SK-N-SH (cell line): ENCODE measurements at places on chromosomes 4 and X.

GRCh38 chr4:101346351-101347266 is 717 bp downstream of the PPP3CA start:
- H3K36me3 ChIP-seq: peaks cover 4% of the 10 kb centered on the region
- H3K27ac ChIP-seq: peak overlapping the region; percentile 91
- peak overlapping the region; percentile 99 for H3K4me3 ChIP-seq
- peak; percentile 68 for DNase-seq
- peaks cover 23% of the 10 kb centered on the region for H3K4me1 ChIP-seq

GRCh38 chrX:123920105-123920785 is 41.3 kb upstream of the STAG2 start:
- peak overlapping the region; percentile 27 for H3K27ac ChIP-seq
- no peaks in the 10 kb centered on the region for H3K4me1 ChIP-seq
- H3K4me3 ChIP-seq: no peak overlapping the region
- H3K27me3 ChIP-seq: no peaks in the 10 kb centered on the region; the same call in 1 of the 2 replicates

DNA sequence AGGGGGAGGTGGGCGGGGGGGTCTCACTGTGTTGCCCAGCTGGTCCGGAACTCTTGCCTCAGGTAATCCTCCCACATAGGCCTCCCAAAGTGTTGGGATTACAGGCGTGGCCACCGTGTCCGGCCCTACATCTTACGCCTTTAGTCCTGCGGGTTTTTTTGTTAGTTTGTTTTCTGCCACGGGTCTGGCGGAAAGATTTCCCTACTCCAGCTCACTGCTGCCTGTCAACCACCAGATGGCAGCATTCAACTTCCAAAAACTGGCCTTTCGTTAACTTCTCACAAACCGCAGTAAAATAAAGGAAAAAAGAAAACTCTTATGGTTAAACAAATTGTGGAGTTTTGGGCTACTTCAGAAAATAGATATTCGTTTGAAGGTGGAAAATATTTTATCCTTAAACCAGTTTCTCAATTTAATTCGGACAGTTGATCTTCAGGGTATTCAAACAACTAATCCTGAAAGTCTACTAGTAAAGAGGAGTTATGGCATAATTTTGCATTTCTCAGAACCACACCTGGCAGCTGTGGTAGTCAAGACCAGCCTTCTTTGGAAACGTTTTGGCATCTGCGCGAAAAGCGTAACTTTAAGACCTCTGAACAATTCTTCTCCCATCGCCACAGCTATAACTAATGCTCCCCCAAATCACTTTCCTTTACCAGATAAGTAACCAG is 41.1 kb downstream of the LUZP4 start:
- peaks cover 4% of the 10 kb centered on the region; the same call in 1 of the 2 replicates for H3K27me3 ChIP-seq
- H3K36me3 ChIP-seq: no peaks in the 10 kb centered on the region
- peak; percentile 67 for DNase-seq
- H3K4me1 ChIP-seq: no peaks in the 10 kb centered on the region

DNA sequence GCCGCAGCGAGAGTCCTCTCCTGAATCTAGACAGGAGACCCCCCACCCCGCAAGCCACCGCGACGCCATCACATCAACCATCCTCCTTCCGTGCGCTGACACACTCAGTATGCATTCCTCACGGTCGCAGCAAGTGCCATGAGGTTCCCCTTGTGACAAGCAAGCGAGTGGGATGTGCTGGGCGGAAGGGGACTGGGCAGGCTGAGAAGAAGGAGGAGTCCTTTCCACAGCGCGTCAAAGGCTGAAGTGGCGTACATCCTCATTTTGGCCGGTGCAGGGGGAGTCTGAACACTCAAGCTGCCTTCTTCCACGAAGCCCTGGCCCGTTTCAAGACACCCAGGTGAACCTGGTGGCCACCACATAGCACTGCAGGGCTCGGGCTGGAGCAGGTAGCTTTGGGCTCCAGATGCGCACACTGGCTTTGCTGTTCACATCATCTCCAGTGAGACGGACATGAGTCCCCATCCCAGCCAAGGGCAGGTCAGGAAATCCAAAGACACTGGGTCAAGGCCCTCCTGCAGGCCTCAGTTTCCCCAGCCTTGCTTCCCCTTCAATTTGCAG is 30.4 kb downstream of the CCNQ start:
- H3K36me3 ChIP-seq: no peaks in the 10 kb centered on the region
- peaks cover 53% of the 10 kb centered on the region for H3K27me3 ChIP-seq
- H3K27ac ChIP-seq: no peak overlapping the region
- no peaks in the 10 kb centered on the region for H3K4me1 ChIP-seq
- no peak for DNase-seq

DNA sequence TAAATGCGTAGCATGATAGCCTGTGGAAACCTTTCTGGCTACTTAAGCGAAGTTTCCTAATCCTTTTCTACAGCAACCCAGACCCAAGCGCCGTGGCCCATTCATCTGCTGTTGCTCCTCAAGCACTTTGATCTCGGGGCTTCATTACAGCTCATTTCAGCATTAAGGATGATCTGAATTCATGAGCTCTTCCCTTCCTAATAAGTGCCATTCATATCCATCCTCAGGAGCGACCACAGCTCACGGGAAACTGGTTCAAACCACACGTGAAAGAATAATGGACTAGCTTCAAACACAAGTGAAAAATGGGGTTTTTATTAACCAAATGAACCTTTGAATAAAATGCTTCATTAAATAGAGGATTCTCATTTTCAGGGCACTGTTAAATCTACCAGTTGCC is 202.6 kb upstream of the LEF1 start:
- no peak for DNase-seq
- no peaks in the 10 kb centered on the region for H3K36me3 ChIP-seq
- no peak overlapping the region for H3K27ac ChIP-seq
- H3K27me3 ChIP-seq: peaks cover 60% of the 10 kb centered on the region

DNA sequence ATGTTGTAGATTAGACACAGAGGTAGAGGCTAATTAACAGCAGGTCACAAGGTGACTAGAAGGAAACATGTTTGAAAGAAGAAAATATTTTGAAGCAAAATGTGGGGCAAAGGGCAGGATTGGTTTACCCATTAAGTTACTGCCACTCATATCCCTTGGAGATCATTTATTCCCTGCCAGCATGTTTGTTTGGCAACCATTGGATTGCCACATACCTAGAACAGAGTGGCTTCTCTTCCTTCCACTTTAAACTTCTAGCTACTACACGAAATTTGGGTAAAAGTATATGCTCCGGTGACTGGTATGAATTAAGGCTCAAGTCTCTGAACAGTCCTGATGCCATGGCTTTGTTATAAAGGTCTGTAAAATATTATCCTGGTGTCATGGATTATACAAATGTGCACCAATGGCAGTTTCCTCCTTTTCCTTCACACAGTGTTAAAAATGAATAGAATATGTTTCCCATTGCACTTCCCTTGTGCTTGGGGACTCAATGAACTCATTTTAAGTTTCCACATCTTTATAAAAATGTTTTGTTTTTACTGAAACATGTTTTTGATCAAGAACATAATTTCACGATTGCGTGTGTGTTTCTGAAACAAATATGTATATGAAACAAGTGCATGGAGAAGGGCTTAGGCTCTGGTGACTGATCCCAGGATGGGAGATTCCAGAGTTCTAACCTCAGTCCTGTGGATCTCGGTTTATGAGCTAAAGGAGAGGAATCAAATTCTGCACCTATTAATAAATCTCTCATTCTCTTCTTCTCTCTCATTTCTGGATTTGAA is 12.3 kb downstream of the BMP3 start:
- no peaks in the 10 kb centered on the region for H3K4me1 ChIP-seq
- no peak for DNase-seq
- no peak overlapping the region for H3K4me3 ChIP-seq
- no peaks in the 10 kb centered on the region for H3K36me3 ChIP-seq

- DNase-seq: no peak
- H3K4me3 ChIP-seq: no peak overlapping the region
These were observed 56.9 kb downstream of the METTL14 start for GRCh38 chr4:118742050-118742449.

DNA sequence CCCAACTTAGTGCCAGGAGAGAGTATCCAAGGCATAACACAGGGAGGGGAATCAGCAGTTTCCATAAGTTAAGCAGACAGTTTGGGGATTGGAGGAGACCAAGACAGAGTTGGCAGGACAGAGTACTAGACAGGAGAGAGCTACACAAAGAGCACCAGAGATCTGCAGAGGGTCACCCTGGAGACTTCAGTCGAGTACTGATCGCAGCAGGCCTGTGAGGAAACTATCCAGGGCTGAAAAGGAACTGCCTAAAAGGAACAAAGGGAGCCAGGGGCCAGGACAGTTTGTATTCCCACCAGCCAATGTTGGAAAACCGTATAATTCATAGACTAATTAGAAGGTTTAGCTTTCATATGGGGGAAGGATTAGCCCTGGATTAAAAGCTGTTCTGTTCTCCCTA is 80.6 kb upstream of the ENPP6 start:
- DNase-seq: no peak
- H3K27ac ChIP-seq: no peak overlapping the region
- no peak overlapping the region for H3K4me3 ChIP-seq
- H3K27me3 ChIP-seq: no peaks in the 10 kb centered on the region

DNA sequence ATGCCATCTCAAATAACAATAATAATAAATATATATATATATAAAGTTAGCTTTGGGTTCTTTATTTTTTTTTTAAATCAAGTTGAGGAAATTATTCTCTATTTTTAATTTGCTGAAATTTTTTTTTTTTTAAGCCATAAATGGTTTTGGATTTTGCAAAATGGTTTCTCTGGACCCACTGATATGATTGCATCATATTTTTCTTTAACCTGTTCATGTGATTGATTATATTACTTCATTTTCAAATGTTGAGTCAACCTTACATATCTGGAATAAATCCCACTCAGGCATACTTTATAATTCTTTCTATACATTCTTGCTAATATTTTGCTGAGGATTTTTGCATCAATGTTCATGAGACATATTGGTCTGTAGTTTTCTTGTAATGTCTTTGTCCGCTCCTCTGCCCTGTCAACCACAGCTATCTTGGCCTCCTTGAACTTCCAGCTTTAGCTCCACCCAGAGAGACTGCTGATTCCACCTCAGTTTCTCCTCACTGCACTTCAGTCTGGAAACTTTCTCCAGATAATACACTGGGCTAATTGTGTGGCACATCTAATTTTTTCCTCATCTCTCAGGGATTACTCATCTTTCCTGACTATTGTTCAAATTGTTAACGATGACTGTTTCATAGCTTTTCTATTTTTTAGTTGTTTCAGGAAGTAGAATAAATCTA is 160.9 kb upstream of the GIMD1 start:
- H3K4me3 ChIP-seq: 0 out of 2 replicates have a peak overlapping the region, but pooled peaks have one; percentile 16
- no peaks in the 10 kb centered on the region for H3K36me3 ChIP-seq
- H3K4me1 ChIP-seq: peaks cover 19% of the 10 kb centered on the region; the same call in 1 of the 2 replicates
- H3K27ac ChIP-seq: peak overlapping the region; percentile 77; the same call in 1 of the 2 replicates
- no peaks in the 10 kb centered on the region for H3K27me3 ChIP-seq

DNA sequence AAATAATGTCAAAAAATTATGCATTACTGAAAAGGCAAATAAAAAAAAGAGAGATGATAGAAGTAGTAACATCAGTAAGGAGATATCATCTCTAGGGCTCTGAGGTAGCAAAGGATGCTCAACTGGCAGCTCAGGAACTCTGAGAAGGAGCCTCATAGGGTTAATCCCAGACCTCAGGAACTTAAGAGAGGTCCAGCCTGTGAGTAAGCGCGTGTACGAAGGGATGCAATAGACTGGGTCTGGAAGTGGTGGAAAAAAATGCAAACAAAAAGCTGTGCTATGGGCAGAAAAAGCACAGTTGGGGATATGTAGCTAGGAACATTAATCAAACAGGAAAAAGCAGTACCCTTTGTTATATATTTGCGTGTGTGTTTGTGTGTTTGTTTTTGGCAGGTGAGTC is 282.0 kb downstream of the GALNTL6 start:
- H3K27me3 ChIP-seq: no peaks in the 10 kb centered on the region
- H3K4me1 ChIP-seq: no peaks in the 10 kb centered on the region
- no peak for DNase-seq
- no peak overlapping the region for H3K4me3 ChIP-seq
- H3K36me3 ChIP-seq: no peaks in the 10 kb centered on the region
- H3K27ac ChIP-seq: no peak overlapping the region

GRCh38 chr4:101833480-101833879 is 43.0 kb downstream of the BANK1 start:
- H3K4me3 ChIP-seq: no peak overlapping the region
- H3K4me1 ChIP-seq: no peaks in the 10 kb centered on the region
- no peak overlapping the region for H3K27ac ChIP-seq
- no peak for DNase-seq
- no peaks in the 10 kb centered on the region for H3K27me3 ChIP-seq

- H3K4me3 ChIP-seq: no peak overlapping the region
- DNase-seq: no peak
- no peaks in the 10 kb centered on the region for H3K36me3 ChIP-seq
These were observed 5.2 kb upstream of the PRKG2 start for GRCh38 chr4:81220271-81220670.

- peak overlapping the region; percentile 39 for H3K27ac ChIP-seq
- no peak for DNase-seq
These were observed 577.0 kb downstream of the FAT4 start for GRCh38 chr4:125891597-125892258.

GRCh38 chr4:36164900-36165630 is 79.2 kb downstream of the ARAP2 start:
- H3K36me3 ChIP-seq: no peaks in the 10 kb centered on the region
- H3K4me1 ChIP-seq: no peaks in the 10 kb centered on the region
- H3K4me3 ChIP-seq: no peak overlapping the region
- no peaks in the 10 kb centered on the region; the same call in 1 of the 2 replicates for H3K27me3 ChIP-seq

GRCh38 chr4:189974056-189974455 is 33.4 kb downstream of the FRG1 start:
- peak; percentile 50 for DNase-seq
- H3K27me3 ChIP-seq: no peaks in the 10 kb centered on the region; the same call in 1 of the 2 replicates
- no peaks in the 10 kb centered on the region for H3K4me1 ChIP-seq
- H3K4me3 ChIP-seq: no peak overlapping the region

GRCh38 chr4:140296335-140297220 is 76.9 kb upstream of the SCOC start:
- peak; percentile 31 for DNase-seq
- peak overlapping the region; percentile 16; the same call in 1 of the 2 replicates for H3K27ac ChIP-seq
- H3K27me3 ChIP-seq: no peaks in the 10 kb centered on the region
- H3K36me3 ChIP-seq: no peaks in the 10 kb centered on the region
- H3K4me1 ChIP-seq: peaks cover 23% of the 10 kb centered on the region

DNA sequence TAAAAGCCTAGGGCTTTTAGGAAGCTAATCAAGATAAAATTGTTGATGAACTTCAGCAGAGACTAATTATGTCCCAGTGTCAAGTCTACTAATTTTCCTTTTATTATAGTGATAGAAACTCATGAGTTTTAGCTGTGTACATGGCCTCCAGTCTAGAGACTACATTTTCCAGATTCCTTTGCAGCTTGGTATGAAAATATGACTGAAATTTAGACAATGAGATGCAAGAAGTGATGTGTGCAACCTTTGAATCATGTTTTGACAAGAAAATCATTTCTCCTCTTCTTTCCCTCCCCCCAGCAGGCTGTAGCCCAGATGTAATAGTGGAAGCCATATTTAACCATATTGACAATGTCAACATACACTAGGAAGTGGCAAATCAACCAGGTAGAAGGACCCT is 30.3 kb upstream of the IL13RA2 start:
- no peaks in the 10 kb centered on the region for H3K27me3 ChIP-seq
- no peak for DNase-seq
- H3K4me3 ChIP-seq: no peak overlapping the region
- no peaks in the 10 kb centered on the region for H3K4me1 ChIP-seq
- H3K36me3 ChIP-seq: no peaks in the 10 kb centered on the region

GRCh38 chrX:131277543-131278136 is 11.5 kb downstream of the IGSF1 start:
- H3K27ac ChIP-seq: no peak overlapping the region
- H3K4me3 ChIP-seq: no peak overlapping the region
- no peaks in the 10 kb centered on the region for H3K27me3 ChIP-seq
- H3K36me3 ChIP-seq: no peaks in the 10 kb centered on the region
- H3K4me1 ChIP-seq: no peaks in the 10 kb centered on the region
